ENCODE measurements at places on chromosomes 12 and 14. TPM values are rescaled to one million over a fixed set of nuclear protein-coding genes. Genes with fewer than 3 reads are reported as not detected.

The NPFF gene
- 0.58 TPM for total RNA-seq

The FAM90A1 gene
- 0.41 TPM for total RNA-seq

The PPM1A gene
- 44.0 TPM for total RNA-seq

- no peak overlapping the region for H3K4me3 ChIP-seq
- no peak for DNase-seq
Observed at GRCh38 chr12:83434600-83434999, 747.9 kb downstream of the TMTC2 start.

GRCh38 chr12:133080026-133080367 lies 726 bp upstream of the ZNF140 start:
- DNase-seq = peak; percentile 98
- no peaks in the 10 kb centered on the region for H3K27me3 ChIP-seq
- peaks cover 7% of the 10 kb centered on the region for H3K4me1 ChIP-seq
- H3K4me3 ChIP-seq = no peak overlapping the region
- H3K27ac ChIP-seq = no peak overlapping the region

DNA sequence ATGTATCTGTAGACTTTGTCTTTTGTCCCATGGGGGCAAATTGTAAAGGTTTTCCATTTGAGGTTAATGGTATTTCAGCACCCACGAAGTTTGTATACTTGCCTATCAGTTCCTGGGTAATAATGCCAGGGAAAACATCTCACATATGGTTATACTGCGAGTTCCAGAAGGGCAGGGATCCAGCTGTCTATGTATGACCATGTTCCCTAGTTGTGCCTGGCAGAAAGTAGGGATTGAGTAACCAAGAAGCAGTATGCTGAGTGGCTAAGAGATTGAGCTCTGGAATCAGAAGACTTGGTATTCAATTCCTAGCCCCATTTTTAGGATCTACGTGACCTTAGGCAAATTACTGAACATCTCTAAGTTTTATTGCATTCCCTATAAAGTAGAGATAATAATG lies 173.2 kb upstream of the PWP1 start:
- H3K36me3 ChIP-seq = no peaks in the 10 kb centered on the region
- DNase-seq = no peak
- H3K4me3 ChIP-seq = no peak overlapping the region
- no peaks in the 10 kb centered on the region for H3K27me3 ChIP-seq
- no peak overlapping the region for H3K27ac ChIP-seq
- H3K4me1 ChIP-seq = peaks cover 12% of the 10 kb centered on the region

DNA sequence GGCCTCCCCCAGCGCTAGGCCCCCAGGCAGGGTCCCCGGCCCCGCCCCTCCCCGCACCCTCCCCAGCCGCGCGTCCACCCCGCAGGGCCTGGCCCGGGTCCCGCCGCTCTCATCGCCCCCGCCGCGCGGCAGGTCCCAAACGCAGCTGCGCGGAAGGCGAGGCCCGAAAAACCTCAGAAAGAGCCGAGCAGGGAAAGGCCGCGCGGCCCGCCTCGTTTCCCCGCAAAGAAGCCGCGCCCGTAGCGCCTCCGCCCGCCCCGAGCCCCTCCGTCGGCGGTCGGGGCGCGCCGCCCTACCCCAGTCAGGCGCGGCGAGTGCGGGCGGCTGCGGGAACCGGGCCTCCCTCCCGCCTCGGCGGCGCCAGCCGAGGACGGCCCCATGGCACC lies 324 bp downstream of the POLE start:
- peaks cover 18% of the 10 kb centered on the region for H3K4me1 ChIP-seq
- peaks cover 8% of the 10 kb centered on the region for H3K36me3 ChIP-seq
- no peaks in the 10 kb centered on the region for H3K27me3 ChIP-seq
- H3K4me3 ChIP-seq = peak overlapping the region; percentile 77
- H3K27ac ChIP-seq = peak overlapping the region; percentile 38
- DNase-seq = no peak

DNA sequence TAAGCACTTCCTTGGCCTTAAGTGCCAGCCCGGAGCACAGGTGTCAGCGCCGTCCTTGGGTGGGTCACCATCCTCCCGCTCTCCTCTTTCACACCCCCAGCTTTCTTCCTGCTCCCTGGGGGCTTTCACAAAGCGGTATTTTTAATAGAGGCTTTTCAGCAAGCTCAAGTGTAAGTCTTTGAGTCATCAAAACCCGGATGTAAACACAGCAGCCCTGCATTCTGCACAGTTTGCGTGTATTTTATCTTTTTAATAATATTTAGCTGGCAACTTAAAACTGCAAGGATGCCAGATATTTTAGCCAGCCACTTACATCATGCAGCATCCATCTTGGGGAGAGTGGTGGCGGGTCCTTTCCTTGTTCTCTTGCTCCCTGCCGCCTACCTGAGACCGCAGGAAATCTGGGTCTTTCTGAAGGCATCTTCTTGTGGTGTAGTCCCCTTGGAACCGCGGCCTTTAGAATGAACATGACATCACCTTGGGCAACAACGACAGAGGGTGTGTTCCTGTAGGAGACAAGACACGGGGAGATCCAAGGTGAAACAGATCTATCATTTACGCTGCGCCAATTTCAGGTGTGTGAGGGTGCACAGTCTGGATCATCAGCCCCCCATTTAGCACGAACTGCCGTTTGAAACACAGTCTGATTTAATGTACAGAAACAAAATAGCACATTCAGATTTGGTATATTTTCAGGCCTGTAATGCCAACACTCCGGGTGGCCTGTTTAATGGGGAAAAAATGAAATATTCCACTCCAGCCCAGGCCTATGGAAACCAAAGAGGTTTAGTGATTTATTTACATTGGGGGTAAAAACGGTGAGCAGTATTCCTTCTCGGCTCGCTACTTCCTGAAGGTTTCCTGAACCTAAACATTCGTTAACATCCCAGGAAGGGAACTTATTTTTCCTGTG lies 12.5 kb upstream of the IRF2BPL start:
- H3K27me3 ChIP-seq = no peaks in the 10 kb centered on the region
- DNase-seq = peak; percentile 68
- H3K4me3 ChIP-seq = peak overlapping the region; percentile 77
- peak overlapping the region; percentile 99 for H3K27ac ChIP-seq
- peaks cover 88% of the 10 kb centered on the region for H3K4me1 ChIP-seq
- no peaks in the 10 kb centered on the region for H3K36me3 ChIP-seq

DNA sequence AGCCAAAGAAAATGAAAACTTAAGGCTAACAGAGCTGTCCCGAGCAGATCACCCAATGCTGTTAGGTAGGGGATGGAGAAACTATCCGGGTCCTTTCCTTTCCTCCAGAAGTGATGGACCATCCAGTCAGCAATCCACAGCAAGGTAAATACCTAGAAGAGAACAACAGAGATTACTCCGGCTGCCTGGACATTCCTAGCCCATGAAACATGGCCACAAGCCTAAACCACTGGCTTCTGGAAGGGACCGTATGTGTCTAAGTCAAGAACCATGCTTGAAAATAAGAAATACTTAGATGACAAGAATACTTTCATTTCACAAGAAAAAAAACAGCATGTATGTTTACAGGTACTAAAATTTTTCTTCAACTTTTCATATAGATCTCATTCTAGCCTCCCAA lies 152.9 kb downstream of the SLC41A2 start:
- H3K4me1 ChIP-seq = no peaks in the 10 kb centered on the region
- DNase-seq = no peak
- no peak overlapping the region for H3K27ac ChIP-seq
- no peak overlapping the region for H3K4me3 ChIP-seq
- H3K36me3 ChIP-seq = no peaks in the 10 kb centered on the region

DNA sequence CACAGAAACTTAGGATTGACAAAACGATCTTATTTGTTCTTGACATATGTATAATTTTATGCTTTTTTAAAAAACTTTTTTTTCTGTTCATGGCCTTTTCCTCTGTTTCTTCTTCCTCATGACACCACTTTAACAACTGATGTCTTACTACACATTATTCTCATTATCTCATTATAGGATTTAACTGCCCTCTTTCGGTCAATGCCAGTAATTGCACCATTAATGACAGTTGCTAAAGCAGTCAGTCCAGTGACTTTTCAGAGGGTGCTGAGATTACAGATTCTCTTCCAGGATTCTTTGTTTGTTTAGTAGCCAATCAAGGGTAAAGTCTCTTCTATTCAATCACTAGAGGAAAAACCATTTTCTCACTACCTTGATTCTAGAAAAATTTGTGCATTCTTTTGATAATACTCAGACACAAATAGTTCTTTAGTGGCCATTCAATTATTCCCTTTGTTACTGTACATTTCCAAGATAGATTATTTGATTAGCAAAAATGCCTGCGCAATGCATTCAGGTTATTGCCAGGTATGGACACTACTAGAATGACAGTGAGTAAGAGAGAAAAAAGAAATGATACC lies 50.1 kb downstream of the KLRG1 start:
- H3K27me3 ChIP-seq = no peaks in the 10 kb centered on the region
- H3K4me1 ChIP-seq = peaks cover 60% of the 10 kb centered on the region
- no peak overlapping the region for H3K27ac ChIP-seq
- peaks cover 4% of the 10 kb centered on the region for H3K36me3 ChIP-seq
- DNase-seq = no peak

GRCh38 chr12:1819571-1819970 lies 794 bp upstream of the LRTM2 start:
- no peaks in the 10 kb centered on the region for H3K36me3 ChIP-seq
- no peak overlapping the region for H3K27ac ChIP-seq
- no peaks in the 10 kb centered on the region for H3K4me1 ChIP-seq
- no peak overlapping the region for H3K4me3 ChIP-seq
- H3K27me3 ChIP-seq = peaks cover 31% of the 10 kb centered on the region

GRCh38 chr14:104518659-104519350 lies 60.8 kb upstream of the C14orf180 start:
- no peaks in the 10 kb centered on the region for H3K36me3 ChIP-seq
- H3K27ac ChIP-seq = no peak overlapping the region
- peaks cover 9% of the 10 kb centered on the region for H3K27me3 ChIP-seq
- no peaks in the 10 kb centered on the region for H3K4me1 ChIP-seq
- no peak overlapping the region for H3K4me3 ChIP-seq

DNA sequence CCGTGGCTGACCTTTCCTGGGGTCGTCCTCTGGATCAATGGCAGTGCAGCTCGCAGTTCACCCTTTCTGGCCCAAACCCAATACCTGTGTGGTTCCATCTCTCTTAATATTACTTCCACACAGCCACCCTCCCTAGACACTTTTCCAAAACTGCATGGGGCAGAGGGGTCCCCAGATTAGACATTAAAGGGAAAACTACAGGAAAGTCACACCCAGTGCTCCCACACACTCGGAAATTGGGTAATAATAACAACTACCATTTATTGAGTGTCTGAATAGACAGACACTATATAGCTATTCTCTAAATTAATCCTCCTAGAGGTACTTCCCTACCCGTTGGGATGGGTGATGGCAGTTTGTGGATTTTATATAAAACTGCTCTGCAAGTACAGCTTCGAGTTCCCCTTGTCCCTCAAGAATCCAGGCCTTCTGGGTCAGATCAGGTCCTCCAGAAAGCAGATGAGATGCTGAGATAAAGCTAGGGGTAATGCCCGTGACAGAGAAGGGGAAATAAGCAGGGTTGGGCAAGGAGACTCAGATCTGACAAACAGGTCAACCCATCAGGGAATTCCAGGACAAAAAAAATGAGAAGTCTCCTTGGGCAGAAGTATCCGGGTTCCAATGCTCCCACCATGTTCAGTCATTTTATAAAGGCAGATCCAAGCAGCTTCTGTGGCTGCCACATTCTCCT lies 795 bp upstream of the PXN start:
- no peaks in the 10 kb centered on the region for H3K36me3 ChIP-seq
- H3K27ac ChIP-seq = no peak overlapping the region
- peaks cover 33% of the 10 kb centered on the region for H3K4me1 ChIP-seq
- H3K4me3 ChIP-seq = peak overlapping the region; percentile 73

- no peak for DNase-seq
- no peaks in the 10 kb centered on the region for H3K27me3 ChIP-seq
- H3K27ac ChIP-seq = no peak overlapping the region
- no peak overlapping the region for H3K4me3 ChIP-seq
Observed at GRCh38 chr14:82009076-82009475, 475.4 kb upstream of the SEL1L start.

DNA sequence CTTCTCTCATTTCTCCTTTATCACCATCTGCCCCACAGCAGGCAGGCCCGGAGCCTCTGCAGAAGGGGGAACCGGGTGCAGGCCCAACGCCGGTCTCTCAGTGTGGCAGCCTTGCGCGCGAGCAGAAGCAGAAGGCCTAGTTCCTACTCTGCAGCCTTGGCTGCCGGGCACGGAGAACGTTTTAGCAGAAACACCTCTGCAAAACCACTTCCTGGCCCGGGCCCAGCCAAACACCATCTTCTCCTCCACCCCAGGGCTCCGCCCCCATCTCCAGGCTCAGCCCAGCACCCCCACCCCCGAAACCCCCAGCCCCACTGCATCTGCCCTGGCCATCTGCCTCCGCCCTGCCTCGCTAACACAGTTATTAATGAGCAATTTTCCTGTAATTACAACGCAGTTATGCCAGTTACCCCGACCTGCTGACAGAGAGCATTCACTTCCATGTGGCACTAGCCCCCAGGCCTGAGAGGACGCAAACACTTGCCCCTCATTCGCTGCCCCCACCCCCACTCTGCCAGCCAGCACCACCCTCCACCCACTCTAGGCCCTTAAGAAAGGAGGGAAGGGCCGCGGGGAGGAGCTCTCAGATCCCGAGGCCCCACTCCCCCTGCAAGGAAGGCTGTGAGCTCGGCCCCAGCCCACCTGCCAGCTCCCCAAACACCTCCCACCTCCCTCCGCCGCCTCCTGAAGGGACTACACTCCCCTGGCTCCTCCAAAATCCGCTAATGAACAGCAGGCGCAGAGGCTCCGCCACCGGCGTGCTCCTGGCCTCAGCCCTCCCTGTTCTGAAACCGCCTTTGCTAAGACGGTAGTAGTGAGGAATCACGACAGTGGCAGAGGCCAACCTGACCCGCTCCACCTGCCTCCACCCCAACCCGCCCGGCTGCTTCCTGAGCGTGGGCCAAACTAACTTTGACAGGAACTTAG lies 44.7 kb upstream of the FBRSL1 start:
- DNase-seq = peak; percentile 91
- H3K36me3 ChIP-seq = no peaks in the 10 kb centered on the region
- H3K4me1 ChIP-seq = peaks cover 35% of the 10 kb centered on the region

DNA sequence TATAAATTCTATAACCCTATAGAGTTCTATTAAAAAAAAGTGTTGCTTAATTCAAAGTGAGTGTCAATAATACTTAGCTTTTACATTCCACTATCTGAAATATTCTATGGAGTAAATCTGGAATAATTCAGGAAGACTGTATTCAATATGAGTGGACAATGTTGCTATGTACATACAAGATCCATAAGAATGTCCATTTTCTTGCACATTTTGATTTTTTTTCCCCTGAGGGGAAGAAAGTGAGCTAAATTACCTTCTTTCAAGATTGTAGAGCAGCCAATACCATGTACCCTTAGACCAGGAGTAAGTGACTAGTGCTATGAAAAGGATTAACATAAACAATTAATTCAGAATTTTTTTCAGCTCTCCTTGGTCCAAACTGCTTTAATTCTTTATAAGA lies 25.4 kb downstream of the EXOC5 start:
- no peaks in the 10 kb centered on the region for H3K4me1 ChIP-seq
- peaks cover 12% of the 10 kb centered on the region for H3K36me3 ChIP-seq
- no peak for DNase-seq
- H3K27ac ChIP-seq = no peak overlapping the region
- no peak overlapping the region for H3K4me3 ChIP-seq
